ENCODE measurements at places on chromosomes 4 and X.

GRCh38 chr4:22661443-22661842 lies 31.3 kb upstream of the GBA3 start:
- H3K4me3 ChIP-seq: no peak overlapping the region
- no peaks in the 10 kb centered on the region for H3K36me3 ChIP-seq
- no peak overlapping the region for H3K27ac ChIP-seq
- H3K27me3 ChIP-seq: no peaks in the 10 kb centered on the region

GRCh38 chrX:151099001-151099400 lies 77.4 kb upstream of the GPR50 start:
- H3K36me3 ChIP-seq: no peaks in the 10 kb centered on the region
- no peaks in the 10 kb centered on the region for H3K27me3 ChIP-seq
- DNase-seq: no peak
- no peaks in the 10 kb centered on the region for H3K4me1 ChIP-seq
- no peak overlapping the region for H3K4me3 ChIP-seq
- no peak overlapping the region for H3K27ac ChIP-seq

- H3K4me1 ChIP-seq: no peaks in the 10 kb centered on the region
- H3K4me3 ChIP-seq: no peak overlapping the region
These were observed 253.7 kb upstream of the ANXA10 start for GRCh38 chr4:167838686-167839085.

DNA sequence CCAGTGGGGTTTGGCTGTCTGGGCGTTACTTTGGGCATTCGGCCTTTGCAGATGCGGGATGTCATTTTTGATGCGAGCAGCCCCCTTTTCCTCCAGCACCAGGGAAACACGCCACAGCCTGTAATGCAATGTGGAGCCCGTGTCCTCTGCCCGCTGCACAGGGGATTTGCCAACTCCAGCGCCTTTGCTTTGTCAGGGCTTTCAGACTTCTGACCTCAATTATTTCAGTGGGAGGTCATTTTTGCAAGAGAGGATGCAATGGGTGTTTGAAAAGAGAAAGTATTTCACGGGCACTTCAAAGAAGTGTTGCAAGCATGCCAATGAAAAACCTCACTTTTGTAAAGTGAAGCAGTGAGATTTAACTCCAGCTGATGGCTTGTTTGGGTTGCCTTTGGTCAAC lies 11.5 kb downstream of the CLCN4 start:
- H3K36me3 ChIP-seq: no peaks in the 10 kb centered on the region
- no peaks in the 10 kb centered on the region for H3K27me3 ChIP-seq
- H3K27ac ChIP-seq: no peak overlapping the region

- no peaks in the 10 kb centered on the region for H3K36me3 ChIP-seq
- peak; percentile 81 for DNase-seq
- peaks cover 7% of the 10 kb centered on the region for H3K4me1 ChIP-seq
- H3K27ac ChIP-seq: peak overlapping the region; percentile 68
- peak overlapping the region; percentile 42 for H3K4me3 ChIP-seq
- H3K27me3 ChIP-seq: no peaks in the 10 kb centered on the region
These were observed 47.5 kb downstream of the MAGEA1 start for GRCh38 chrX:153226344-153227185.

DNA sequence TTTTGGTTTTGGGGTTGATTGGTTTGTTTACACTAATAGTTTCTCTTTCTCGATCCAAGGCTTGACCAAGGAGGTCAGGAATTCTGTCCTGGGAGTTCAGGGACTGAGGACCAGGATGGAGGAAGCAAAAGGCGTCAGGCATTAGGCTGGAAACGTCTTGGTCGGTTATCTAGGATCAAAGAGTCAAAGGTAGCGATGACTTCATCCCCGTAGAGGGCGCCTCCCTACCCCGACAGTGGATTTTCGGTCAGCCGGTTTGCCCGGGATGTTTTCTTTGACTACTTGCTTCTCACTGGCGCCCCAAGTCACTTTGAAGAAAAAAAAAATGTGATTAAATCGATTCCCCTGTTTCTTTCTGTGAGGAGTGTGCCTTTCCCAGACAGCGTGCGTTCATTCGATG lies 980 bp upstream of the FHDC1 start:
- H3K27me3 ChIP-seq: peaks cover 2% of the 10 kb centered on the region
- peak overlapping the region; percentile 72 for H3K4me3 ChIP-seq
- no peak overlapping the region for H3K27ac ChIP-seq
- peak; percentile 21 for DNase-seq
- H3K36me3 ChIP-seq: no peaks in the 10 kb centered on the region

- no peaks in the 10 kb centered on the region for H3K4me1 ChIP-seq
- no peak overlapping the region for H3K27ac ChIP-seq
- H3K4me3 ChIP-seq: no peak overlapping the region
- no peaks in the 10 kb centered on the region for H3K27me3 ChIP-seq
- no peaks in the 10 kb centered on the region for H3K36me3 ChIP-seq
These were observed 661.6 kb downstream of the RAPGEF2 start for GRCh38 chr4:159764343-159764952.

- no peak for DNase-seq
- H3K27ac ChIP-seq: peak overlapping the region; percentile 95
- H3K4me1 ChIP-seq: peaks cover 16% of the 10 kb centered on the region
- peak overlapping the region; percentile 90 for H3K4me3 ChIP-seq
- H3K27me3 ChIP-seq: no peaks in the 10 kb centered on the region
- no peaks in the 10 kb centered on the region for H3K36me3 ChIP-seq
These were observed 1.4 kb upstream of the CEP135 start for GRCh38 chr4:55947254-55947882.

GRCh38 chrX:106177106-106177981 lies 9.2 kb downstream of the PWWP3B start:
- no peaks in the 10 kb centered on the region for H3K36me3 ChIP-seq
- no peak for DNase-seq
- H3K27ac ChIP-seq: no peak overlapping the region
- H3K27me3 ChIP-seq: no peaks in the 10 kb centered on the region

DNA sequence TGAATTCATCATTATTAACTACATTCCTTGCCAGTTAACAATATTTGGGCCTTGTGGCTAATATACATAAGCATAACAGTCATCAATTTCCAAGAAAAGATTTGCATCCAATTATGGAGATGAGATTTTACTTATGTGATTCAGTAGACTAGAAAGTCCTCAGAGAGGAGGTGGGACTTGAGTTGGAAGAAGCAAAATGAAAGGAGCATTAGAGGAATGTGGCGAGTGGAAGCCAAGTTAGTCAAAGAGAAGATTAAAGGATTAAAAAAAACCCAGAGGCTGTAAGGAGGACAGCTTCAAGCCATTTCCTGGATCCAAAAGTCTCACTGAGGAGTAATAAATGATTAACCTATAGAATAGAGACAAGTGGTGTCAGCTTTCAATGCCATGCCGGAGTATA lies 1099.4 kb upstream of the IGFBP7 start:
- no peak for DNase-seq
- H3K4me3 ChIP-seq: no peak overlapping the region
- no peaks in the 10 kb centered on the region for H3K27me3 ChIP-seq

- peaks cover 17% of the 10 kb centered on the region for H3K4me1 ChIP-seq
- H3K4me3 ChIP-seq: peak overlapping the region; percentile 51
- DNase-seq: no peak
- H3K27ac ChIP-seq: peak overlapping the region; percentile 26
- no peaks in the 10 kb centered on the region for H3K27me3 ChIP-seq
These were observed 314 bp downstream of the DNASE1L1 start for GRCh38 chrX:154408659-154409221.

GRCh38 chr4:187000281-187000680 lies 276.6 kb upstream of the FAT1 start:
- no peak overlapping the region for H3K27ac ChIP-seq
- no peak for DNase-seq
- H3K4me1 ChIP-seq: no peaks in the 10 kb centered on the region

DNA sequence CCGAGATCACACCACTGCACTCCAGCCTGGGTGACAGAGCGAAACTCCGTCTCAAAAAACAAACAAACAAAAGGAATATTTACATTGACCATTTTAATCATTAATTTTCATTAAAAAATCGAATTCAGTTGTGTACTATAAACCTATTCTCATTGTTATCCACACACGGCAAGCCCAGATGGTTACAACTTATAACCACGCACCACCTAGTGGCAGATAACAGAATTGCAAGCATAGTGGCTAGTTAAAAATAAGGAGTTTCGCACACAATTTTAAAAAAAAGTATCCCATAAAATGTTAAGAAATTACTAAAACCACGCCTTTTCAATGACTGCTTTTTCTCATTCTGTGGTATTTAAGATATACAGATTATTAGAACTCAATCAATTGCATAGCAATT lies 25.4 kb downstream of the MBNL3 start:
- H3K27me3 ChIP-seq: no peaks in the 10 kb centered on the region
- H3K4me3 ChIP-seq: no peak overlapping the region
- H3K27ac ChIP-seq: no peak overlapping the region
- DNase-seq: no peak
- H3K4me1 ChIP-seq: no peaks in the 10 kb centered on the region

- H3K36me3 ChIP-seq: peaks cover under 1% of the 10 kb centered on the region
- H3K27ac ChIP-seq: no peak overlapping the region
- H3K27me3 ChIP-seq: no peaks in the 10 kb centered on the region
- no peaks in the 10 kb centered on the region for H3K4me1 ChIP-seq
- DNase-seq: no peak
These were observed 18.9 kb downstream of the LAMP2 start for GRCh38 chrX:120450163-120450562.

DNA sequence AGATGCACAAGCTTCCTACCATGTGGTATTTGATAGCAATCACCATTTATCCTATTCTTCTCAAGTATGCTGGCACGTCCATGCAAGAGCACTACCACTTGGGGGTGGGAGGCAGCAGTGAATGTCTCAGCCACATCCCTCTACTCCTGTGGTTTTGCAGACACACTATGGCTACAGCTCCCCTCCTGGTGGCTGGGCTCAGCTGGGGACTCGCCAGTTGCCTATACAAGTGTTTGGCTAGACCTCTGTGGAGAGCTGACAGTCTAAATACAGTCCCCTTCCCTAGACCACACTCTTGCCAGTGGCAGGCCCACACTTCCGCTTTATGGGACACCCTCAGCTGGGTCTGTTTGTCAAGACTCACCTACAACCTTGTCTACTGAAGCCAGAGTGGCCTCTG lies 53.2 kb downstream of the ADGRA3 start:
- no peaks in the 10 kb centered on the region for H3K27me3 ChIP-seq
- no peak overlapping the region for H3K27ac ChIP-seq

DNA sequence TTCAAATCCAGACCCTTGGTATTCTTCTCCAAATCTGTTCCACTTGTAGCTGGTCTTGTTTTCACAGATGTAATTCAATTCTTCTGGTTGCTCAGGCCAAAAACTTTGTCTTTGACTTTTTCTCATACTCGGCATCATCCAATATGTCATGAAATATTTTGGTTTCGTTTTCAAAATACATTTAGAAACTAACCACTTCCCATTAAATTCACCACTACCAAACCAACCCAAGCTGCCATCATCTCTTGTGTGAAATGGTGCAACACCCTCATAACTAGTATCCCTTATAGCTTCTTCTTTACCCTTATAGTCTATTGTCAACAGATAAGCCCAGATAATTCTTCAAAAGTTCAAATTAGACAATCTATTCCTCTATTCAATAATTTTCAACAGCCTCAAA lies 192.1 kb downstream of the PRR32 start:
- no peaks in the 10 kb centered on the region for H3K4me1 ChIP-seq
- H3K27ac ChIP-seq: no peak overlapping the region
- no peaks in the 10 kb centered on the region for H3K27me3 ChIP-seq
- no peaks in the 10 kb centered on the region for H3K36me3 ChIP-seq

GRCh38 chr4:101331017-101331416 lies 16.3 kb downstream of the PPP3CA start:
- H3K4me1 ChIP-seq: peaks cover 10% of the 10 kb centered on the region
- no peak for DNase-seq
- peak overlapping the region; percentile 77 for H3K27ac ChIP-seq
- H3K4me3 ChIP-seq: no peak overlapping the region
- no peaks in the 10 kb centered on the region for H3K27me3 ChIP-seq
- H3K36me3 ChIP-seq: no peaks in the 10 kb centered on the region

GRCh38 chr4:180296036-180296599 lies 1947.1 kb upstream of the TENM3 start:
- no peaks in the 10 kb centered on the region for H3K36me3 ChIP-seq
- H3K27me3 ChIP-seq: no peaks in the 10 kb centered on the region
- DNase-seq: no peak
- H3K27ac ChIP-seq: no peak overlapping the region
- no peaks in the 10 kb centered on the region for H3K4me1 ChIP-seq
- H3K4me3 ChIP-seq: no peak overlapping the region

GRCh38 chr4:119233750-119234149 lies 21.2 kb downstream of the USP53 start:
- H3K4me1 ChIP-seq: no peaks in the 10 kb centered on the region
- H3K27me3 ChIP-seq: no peaks in the 10 kb centered on the region
- H3K36me3 ChIP-seq: peaks cover 10% of the 10 kb centered on the region
- no peak for DNase-seq
- H3K4me3 ChIP-seq: no peak overlapping the region
- H3K27ac ChIP-seq: no peak overlapping the region

GRCh38 chr4:8072235-8072968 lies 86.2 kb downstream of the ABLIM2 start:
- H3K36me3 ChIP-seq: no peaks in the 10 kb centered on the region
- H3K4me3 ChIP-seq: no peak overlapping the region
- H3K4me1 ChIP-seq: no peaks in the 10 kb centered on the region
- H3K27me3 ChIP-seq: peaks cover 42% of the 10 kb centered on the region
- no peak overlapping the region for H3K27ac ChIP-seq

DNA sequence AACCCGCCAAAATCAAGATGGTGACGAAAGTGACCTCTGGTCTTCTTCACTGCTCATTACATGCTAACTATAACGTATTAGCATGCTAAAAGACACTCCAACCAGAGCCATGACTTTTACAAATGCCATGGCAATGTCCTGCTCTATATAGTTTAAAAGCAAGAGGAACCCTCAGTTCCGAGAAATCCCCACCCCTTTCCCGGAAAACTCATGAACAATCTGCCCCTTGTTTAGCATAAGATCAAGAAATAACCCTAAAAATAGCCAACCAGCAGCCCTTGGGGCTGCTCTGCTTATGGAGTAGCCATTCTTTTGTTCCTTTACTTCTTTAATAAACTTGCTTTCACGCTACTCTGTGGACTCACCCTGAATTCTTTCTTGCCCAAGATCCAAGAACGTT lies 463.5 kb upstream of the FAM241A start:
- no peak overlapping the region for H3K27ac ChIP-seq
- H3K4me3 ChIP-seq: no peak overlapping the region
- no peak for DNase-seq
- no peaks in the 10 kb centered on the region for H3K27me3 ChIP-seq
- no peaks in the 10 kb centered on the region for H3K36me3 ChIP-seq
- no peaks in the 10 kb centered on the region for H3K4me1 ChIP-seq

DNA sequence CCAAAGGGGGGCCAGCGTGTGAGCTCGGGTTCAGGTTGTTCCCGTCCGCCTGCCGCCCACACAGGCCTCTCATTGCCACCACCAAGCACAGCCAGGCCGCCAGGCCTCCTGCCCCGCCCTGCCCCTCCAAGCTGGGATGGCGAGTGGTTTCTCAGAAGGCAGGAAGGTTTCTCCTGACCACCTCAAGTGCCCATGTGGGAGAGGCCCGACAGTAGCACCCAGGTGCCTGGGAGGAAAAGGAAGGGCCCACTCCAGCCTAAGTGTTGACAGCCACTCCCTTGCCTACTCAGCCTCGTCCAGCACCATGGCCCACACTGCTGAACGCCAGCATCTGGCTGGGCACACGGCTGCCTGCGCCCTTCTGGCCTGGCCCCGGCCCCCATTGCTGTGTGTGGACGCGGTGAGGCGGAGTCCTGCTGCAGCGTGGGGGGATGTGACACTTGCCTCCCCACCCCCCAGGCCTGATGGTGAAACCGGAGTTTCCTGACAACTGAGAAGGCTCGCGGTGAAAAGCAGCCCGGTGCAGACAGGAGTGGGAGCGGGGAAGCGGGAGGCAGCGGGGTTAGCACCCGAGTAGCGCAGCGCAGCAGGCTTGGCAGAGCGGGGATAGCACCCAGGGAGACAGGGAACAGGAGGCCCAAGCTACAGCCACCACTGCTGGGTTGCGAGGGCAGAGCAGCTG lies 19.2 kb downstream of the FLNA start:
- no peaks in the 10 kb centered on the region for H3K4me1 ChIP-seq
- DNase-seq: no peak
- no peaks in the 10 kb centered on the region for H3K27me3 ChIP-seq
- no peak overlapping the region for H3K27ac ChIP-seq
- no peak overlapping the region for H3K4me3 ChIP-seq
